ENCODE measurements at places on chromosomes 1 and 21.
A peak's percentile ranks its signal among the peaks of the same experiment; 100 is the strongest.

DNA sequence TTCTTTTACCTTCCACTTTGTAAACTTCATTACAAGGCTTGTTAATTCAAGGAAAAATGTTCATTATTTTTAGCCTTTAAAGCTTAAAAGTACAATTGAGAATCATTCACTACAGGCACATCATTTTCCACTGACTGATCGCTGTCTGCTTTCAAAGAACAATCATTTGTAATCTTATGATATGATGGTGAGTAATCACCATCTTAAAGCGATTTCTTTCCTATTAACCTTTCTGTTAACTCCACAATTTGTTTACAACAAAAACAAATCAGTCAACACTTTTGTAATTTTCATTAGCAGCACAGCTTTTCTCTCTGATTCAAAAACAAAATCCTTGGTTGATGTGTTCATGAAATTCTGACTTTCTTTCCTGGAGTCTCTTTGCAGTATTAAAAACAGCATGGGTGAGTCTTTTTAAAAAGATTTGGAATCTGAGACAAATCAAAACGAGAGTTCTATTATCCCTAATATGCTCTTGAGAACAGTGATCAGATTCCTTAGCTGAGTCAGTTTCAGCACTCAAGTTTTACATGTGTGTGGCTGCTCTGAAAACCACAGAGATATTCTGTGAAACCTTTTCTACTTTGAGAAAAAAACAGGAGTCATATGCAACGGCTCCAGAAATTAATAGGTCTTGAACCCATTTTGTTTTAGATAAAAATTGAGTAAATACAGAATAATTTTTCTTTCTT, 145.8 kb upstream of the TMPRSS15 start:
- H3K27ac ChIP-seq = no peak overlapping the region
- DNase-seq = no peak
- H3K27me3 ChIP-seq = no peaks in the 10 kb centered on the region
- no peaks in the 10 kb centered on the region for H3K4me1 ChIP-seq
- H3K4me3 ChIP-seq = no peak overlapping the region
- no peaks in the 10 kb centered on the region for H3K36me3 ChIP-seq

DNA sequence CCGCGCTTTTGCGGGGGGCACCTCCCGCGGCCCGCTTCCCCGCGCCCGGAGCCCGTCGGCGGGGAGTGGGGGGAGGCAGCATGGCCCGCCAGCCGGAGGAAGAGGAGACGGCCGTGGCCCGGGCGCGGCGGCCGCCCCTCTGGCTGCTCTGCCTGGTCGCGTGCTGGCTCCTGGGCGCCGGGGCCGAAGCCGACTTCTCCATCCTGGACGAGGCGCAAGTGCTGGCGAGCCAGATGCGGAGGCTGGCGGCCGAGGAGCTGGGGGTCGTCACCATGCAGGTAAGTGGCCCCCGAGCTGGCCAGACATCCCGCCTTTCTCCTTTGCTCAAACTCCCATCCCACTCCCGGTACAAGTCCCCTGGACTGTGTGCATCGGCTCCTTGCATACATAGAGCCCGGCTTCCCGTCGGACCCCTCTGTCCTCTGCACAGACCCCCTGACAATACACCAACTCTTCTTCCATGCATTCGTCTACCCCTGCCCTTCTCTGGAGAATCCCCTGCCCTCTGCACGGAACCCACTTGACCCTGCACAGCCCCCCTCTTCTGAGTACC, 812 bp downstream of the CACHD1 start:
- H3K4me3 ChIP-seq = peak overlapping the region; percentile 69
- peaks cover 29% of the 10 kb centered on the region for H3K4me1 ChIP-seq
- peak; percentile 71 for DNase-seq

- no peak overlapping the region for H3K4me3 ChIP-seq
- H3K4me1 ChIP-seq = no peaks in the 10 kb centered on the region
- H3K27me3 ChIP-seq = peaks cover 17% of the 10 kb centered on the region
- H3K36me3 ChIP-seq = no peaks in the 10 kb centered on the region
Measured at GRCh38 chr1:29824511-29825273, 588.4 kb downstream of the PTPRU start.

DNA sequence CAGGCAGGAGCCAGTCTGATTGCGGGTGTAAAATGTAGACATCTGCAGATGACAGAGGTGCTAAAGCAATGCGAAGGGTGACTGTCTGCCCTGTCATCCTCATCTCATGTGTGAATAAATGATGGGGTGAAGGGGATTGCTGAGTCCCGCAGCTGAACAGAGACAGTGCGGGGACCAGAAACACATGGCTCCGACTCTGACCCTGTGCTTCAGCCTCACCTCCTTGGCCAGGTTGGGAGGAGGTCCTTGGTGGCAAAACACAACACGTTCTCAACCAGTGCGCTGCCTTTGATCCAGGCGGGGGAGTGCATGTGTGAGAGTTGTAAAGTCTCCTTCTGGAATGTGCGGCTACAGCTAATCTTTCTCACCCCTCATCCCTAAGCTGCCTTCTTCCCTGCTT, 32.0 kb upstream of the TTC22 start:
- no peaks in the 10 kb centered on the region for H3K27me3 ChIP-seq
- H3K4me1 ChIP-seq = no peaks in the 10 kb centered on the region
- no peak overlapping the region for H3K27ac ChIP-seq
- H3K36me3 ChIP-seq = no peaks in the 10 kb centered on the region
- DNase-seq = no peak

- H3K27me3 ChIP-seq = no peaks in the 10 kb centered on the region
- no peak for DNase-seq
- no peaks in the 10 kb centered on the region for H3K4me1 ChIP-seq
- no peak overlapping the region for H3K27ac ChIP-seq
- H3K36me3 ChIP-seq = no peaks in the 10 kb centered on the region
Measured at GRCh38 chr1:97632075-97632474, 288.8 kb downstream of the DPYD start.

GRCh38 chr1:32766328-32766972, 50.7 kb downstream of the YARS1 start:
- H3K27me3 ChIP-seq = no peaks in the 10 kb centered on the region
- peak overlapping the region; percentile 61 for H3K27ac ChIP-seq
- no peak for DNase-seq
- no peak overlapping the region for H3K4me3 ChIP-seq
- no peaks in the 10 kb centered on the region for H3K36me3 ChIP-seq
- peaks cover 49% of the 10 kb centered on the region for H3K4me1 ChIP-seq

GRCh38 chr1:47225430-47226100, 6.5 kb downstream of the TAL1 start:
- H3K36me3 ChIP-seq = no peaks in the 10 kb centered on the region
- H3K4me1 ChIP-seq = no peaks in the 10 kb centered on the region
- peaks cover 73% of the 10 kb centered on the region for H3K27me3 ChIP-seq
- no peak overlapping the region for H3K27ac ChIP-seq
- peak overlapping the region; percentile 41 for H3K4me3 ChIP-seq
- no peak for DNase-seq

DNA sequence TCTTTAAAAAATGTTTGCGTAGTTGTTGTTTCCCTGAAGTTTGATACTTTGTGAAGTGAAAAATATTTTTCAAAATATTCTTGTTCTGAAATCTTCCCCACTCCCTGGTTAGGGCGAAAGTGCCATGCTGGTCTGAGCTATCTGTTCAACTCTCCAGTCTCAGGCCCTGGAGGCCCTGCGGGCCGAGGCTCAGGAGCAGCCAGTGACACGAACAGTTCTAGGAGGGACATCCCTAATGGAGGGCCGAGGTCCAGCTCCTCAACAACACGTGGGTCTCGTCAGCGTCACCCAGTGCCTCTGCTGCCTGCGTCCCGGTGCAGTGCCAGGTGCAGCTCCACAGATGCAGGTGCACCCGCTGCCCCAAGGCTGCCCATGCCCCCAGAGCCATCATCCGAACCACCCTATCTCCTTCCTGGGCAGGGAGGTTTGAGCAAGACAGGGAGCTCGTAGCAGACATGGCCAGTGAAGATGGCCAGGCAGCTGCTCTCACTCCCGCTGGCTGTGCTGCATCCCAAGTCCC, 69.7 kb upstream of the COL6A1 start:
- H3K27ac ChIP-seq = no peak overlapping the region
- no peak for DNase-seq
- peaks cover 14% of the 10 kb centered on the region for H3K4me1 ChIP-seq
- no peaks in the 10 kb centered on the region for H3K36me3 ChIP-seq
- H3K4me3 ChIP-seq = no peak overlapping the region

DNA sequence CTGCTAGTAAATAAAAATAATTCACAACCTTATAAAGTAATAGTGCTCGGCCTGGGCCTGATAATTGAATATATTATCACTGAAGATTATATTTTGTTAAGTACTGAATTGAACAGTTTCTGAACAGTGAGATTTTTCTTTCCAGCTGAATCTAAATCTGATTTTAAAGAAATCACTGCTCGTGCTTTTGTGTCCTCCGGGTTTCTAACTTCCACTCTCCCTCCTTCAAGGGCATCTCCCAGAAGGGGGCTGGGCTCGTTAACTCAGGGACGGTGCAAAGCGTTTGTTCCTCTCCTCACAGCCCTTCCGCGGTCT, 823 bp upstream of the KIF1B start:
- H3K27me3 ChIP-seq = no peaks in the 10 kb centered on the region
- peak overlapping the region; percentile 95 for H3K4me3 ChIP-seq
- H3K27ac ChIP-seq = peak overlapping the region; percentile 99
- no peak for DNase-seq

GRCh38 chr1:17844185-17844826, 89.2 kb downstream of the ACTL8 start:
- DNase-seq = no peak
- no peak overlapping the region for H3K27ac ChIP-seq
- peaks cover 5% of the 10 kb centered on the region for H3K27me3 ChIP-seq
- no peaks in the 10 kb centered on the region for H3K4me1 ChIP-seq
- no peaks in the 10 kb centered on the region for H3K36me3 ChIP-seq

DNA sequence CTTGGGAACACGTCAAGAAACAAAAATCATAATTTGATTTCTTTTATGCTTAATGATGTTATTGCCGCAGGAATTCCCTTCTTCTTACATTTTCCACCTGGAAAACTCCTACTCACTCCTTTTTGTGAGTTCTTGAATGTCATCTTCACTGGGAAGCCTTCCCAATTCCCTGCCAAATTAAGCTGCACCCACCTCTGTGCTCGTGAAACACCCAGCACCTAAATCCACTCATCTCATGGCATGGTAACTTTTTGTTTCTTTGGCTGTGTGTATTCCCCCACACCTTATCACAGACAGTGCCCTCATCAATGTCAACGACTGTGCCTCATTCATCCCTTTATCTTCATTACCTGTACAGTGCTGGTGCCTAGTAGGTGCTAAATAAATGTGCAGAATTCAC, 45.6 kb downstream of the ASTN1 start:
- DNase-seq = no peak
- no peaks in the 10 kb centered on the region for H3K27me3 ChIP-seq
- no peak overlapping the region for H3K27ac ChIP-seq
- H3K4me3 ChIP-seq = no peak overlapping the region
- no peaks in the 10 kb centered on the region for H3K36me3 ChIP-seq

DNA sequence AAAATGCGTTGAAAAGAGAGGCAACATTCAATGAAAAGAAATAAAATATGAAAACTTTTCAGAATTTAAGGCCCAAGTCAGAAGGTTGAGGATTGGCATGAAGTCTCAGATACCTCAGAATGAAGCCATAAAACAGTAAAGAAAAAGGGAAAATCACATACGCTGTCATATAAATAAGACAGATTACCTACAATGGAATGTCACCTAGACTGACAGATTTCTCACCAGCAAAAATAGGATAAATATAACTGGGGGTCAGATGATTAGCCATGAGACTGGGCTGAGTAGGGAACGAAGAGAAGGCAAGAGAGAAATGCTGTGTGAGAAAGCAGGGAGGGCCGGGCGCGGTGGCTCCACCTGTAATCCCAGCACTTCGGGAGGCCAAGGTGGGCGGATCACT, 51.6 kb upstream of the DESI2 start:
- no peak for DNase-seq
- H3K4me1 ChIP-seq = peaks cover 9% of the 10 kb centered on the region
- no peak overlapping the region for H3K4me3 ChIP-seq
- no peaks in the 10 kb centered on the region for H3K27me3 ChIP-seq

GRCh38 chr1:100902365-100902764, 6.5 kb downstream of the SLC30A7 start:
- no peak for DNase-seq
- H3K27me3 ChIP-seq = no peaks in the 10 kb centered on the region
- H3K27ac ChIP-seq = no peak overlapping the region
- peaks cover 3% of the 10 kb centered on the region for H3K4me1 ChIP-seq

DNA sequence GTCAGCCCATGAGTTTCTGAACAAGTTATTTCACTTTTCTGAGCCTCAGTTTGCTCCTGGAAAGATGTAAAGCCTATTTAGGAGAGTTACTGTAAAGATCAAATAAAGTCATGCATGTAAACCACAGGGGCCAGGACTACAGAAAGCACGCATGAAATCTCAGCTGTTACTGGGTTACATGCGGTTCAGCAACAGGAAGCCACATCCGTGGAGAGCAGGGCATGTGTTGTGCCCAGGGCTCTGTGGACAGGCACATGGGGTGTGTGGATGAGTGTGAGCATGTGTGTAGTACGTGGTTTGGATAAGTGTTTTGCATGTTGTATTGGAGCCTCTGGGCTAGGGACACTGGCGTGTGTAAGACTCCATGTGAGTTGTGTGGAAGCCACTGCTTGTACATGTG, 2.2 kb upstream of the EPHA2 start:
- no peak overlapping the region for H3K4me3 ChIP-seq
- H3K27me3 ChIP-seq = no peaks in the 10 kb centered on the region
- no peak for DNase-seq
- peaks cover 33% of the 10 kb centered on the region for H3K4me1 ChIP-seq
- H3K27ac ChIP-seq = no peak overlapping the region

- no peak overlapping the region for H3K4me3 ChIP-seq
- no peaks in the 10 kb centered on the region for H3K4me1 ChIP-seq
- no peak for DNase-seq
- no peaks in the 10 kb centered on the region for H3K27me3 ChIP-seq
- no peaks in the 10 kb centered on the region for H3K36me3 ChIP-seq
Measured at GRCh38 chr1:162912061-162912667, 51.2 kb upstream of the CCDC190 start.

- H3K27me3 ChIP-seq = no peaks in the 10 kb centered on the region
- DNase-seq = no peak
- H3K4me3 ChIP-seq = no peak overlapping the region
- no peaks in the 10 kb centered on the region for H3K4me1 ChIP-seq
Measured at GRCh38 chr1:39458991-39459390, 32.4 kb upstream of the BMP8A start.

DNA sequence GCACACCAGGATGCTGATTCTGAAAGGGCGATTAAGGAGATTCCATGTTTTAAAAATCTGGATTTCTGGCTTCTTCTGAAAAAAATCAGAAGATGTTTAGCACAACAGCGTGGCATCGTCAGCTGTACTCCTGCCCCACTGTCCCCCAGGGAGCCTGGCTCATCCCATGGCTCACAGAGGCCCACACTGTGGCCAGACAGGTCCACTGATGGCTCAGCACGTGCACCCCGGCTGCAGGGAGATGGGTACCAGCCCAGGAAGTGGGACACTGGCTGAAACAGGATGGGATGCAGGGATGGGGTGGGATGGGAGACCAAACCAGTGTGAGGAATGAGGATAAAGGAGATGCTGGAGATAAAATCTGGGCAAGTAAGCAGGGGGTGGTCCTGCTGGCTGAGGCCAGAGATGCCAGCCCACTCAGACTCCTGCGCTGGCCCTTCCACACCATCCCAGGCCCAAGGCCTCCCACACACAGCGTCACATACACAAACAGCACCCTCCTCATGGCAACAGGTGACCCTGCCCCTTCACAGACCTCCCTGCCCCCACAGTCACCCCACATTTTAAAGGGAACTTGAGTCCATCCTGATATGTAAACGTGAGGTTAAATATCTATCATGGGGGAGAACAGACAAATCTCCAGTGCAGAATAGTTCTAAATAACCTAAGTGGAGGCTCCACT, 23.9 kb upstream of the SAMD11 start:
- no peak overlapping the region for H3K4me3 ChIP-seq
- DNase-seq = no peak
- H3K27ac ChIP-seq = no peak overlapping the region
- H3K4me1 ChIP-seq = peaks cover 2% of the 10 kb centered on the region

GRCh38 chr1:39833121-39833520, 44.5 kb upstream of the BMP8B start:
- H3K4me3 ChIP-seq = no peak overlapping the region
- no peaks in the 10 kb centered on the region for H3K36me3 ChIP-seq
- no peak for DNase-seq
- H3K27me3 ChIP-seq = peaks cover 10% of the 10 kb centered on the region
- no peaks in the 10 kb centered on the region for H3K4me1 ChIP-seq

Measured in sigmoid colon (tissue), 7 donors.